ENCODE measurements at places on chromosomes 1 and 21.
A peak's percentile ranks its signal among the peaks of the same experiment; 100 is the strongest.

GRCh38 chr1:240652961-240653409, 41.0 kb upstream of the GREM2 start:
- H3K4me3 ChIP-seq = no peak overlapping the region
- H3K4me1 ChIP-seq = no peaks in the 10 kb centered on the region
- no peaks in the 10 kb centered on the region for H3K27me3 ChIP-seq

DNA sequence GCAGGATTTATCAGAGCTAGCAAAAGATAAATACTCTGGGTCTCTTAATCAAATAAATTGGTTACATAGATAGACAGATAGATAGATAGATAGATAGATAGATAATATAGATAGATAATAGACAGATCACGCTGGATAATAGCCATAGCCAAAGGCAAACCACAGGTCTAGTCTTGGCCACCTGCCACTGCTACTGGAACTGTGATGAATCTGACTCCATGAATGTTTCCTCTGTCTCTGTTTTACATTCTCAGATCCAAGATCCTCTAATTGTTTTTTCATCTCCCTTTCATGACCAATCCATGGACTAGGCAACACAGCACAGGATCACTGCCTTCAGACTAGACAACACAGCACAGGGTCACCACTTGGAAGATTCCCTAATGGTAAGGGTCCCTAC, 444.7 kb upstream of the NFIA start:
- no peaks in the 10 kb centered on the region for H3K36me3 ChIP-seq
- H3K4me1 ChIP-seq = no peaks in the 10 kb centered on the region
- no peak for DNase-seq
- no peak overlapping the region for H3K4me3 ChIP-seq

DNA sequence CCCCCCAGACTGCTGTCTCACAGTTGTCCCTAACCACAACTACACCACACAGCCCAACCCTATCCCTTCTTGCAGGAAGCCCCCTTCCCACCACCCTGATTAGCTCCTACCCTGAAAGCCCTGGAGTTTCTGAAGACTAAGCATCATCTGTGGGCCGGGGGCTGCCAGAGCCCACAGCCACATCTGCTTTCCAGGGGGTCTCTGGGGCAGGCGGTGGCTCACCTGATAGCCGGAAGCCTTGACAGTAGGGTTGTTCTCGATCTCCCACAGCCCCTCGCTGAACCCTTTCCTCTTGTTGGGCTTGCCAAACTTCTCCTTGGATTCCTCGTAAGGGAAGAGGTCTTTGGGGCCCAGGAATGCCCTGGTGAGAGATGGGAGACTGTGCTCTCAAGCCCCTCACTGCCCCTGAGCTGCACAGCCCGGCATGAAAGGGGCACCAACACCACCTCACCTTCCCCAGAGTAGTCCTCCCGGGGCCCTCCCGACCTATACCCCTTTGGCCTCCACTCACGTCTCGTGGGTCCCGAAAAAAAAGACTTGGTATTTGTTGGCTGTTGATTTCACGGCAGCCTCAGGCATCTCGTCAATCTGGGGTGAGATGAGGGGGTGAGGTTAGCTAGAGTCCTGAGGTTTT, 4.0 kb upstream of the MRPL24 start:
- peaks cover 18% of the 10 kb centered on the region for H3K36me3 ChIP-seq
- H3K27ac ChIP-seq = no peak overlapping the region
- no peak for DNase-seq
- no peak overlapping the region for H3K4me3 ChIP-seq
- no peaks in the 10 kb centered on the region for H3K27me3 ChIP-seq

- no peak overlapping the region for H3K27ac ChIP-seq
- no peak for DNase-seq
- no peaks in the 10 kb centered on the region for H3K27me3 ChIP-seq
- H3K36me3 ChIP-seq = no peaks in the 10 kb centered on the region
- no peak overlapping the region for H3K4me3 ChIP-seq
Measured at GRCh38 chr1:223062177-223062576, 80.9 kb downstream of the TLR5 start.

DNA sequence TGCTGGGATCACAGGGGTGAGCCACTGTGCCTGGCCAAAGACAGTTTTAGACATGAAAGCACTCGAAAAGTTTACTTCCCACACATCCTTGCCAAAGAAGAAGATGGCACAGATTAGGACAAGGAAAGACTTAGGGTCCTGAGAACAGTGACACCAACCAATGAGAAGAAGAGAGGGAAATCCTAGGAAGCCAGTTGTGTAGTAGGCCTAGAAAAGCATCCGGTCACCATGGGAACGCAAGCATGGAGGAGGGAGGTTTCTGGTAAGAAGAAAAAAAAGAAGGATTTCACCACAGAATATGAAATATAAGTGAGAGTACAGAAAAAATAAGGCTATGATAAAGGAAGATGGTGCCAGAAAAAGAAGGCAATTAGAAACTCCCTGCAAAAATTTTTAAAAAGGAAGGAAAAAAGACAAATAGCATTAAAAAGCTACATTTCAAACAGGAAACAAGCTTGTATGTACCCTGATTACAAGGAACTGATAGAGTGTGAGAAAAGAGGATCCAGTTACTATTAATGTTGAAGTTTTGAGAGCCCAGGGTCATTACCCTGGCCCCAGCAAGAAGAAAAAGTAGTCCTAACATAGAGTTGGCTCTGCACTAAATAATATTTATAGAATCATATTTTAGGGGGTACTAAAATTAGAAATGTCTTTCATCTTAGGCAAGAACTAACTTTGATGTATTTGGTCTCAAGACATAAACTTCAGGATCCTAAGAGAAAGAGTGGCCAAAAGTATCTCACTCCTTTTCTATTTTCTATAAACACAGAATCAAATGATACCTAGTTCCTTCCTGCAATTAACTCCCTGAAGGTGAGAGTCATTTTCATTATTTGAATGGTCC, 16.1 kb downstream of the DIPK1A start:
- peaks cover 17% of the 10 kb centered on the region for H3K4me1 ChIP-seq
- H3K27ac ChIP-seq = peak overlapping the region; percentile 53
- H3K27me3 ChIP-seq = no peaks in the 10 kb centered on the region
- no peak overlapping the region for H3K4me3 ChIP-seq
- no peaks in the 10 kb centered on the region for H3K36me3 ChIP-seq

- H3K4me3 ChIP-seq = no peak overlapping the region
- no peaks in the 10 kb centered on the region for H3K4me1 ChIP-seq
- no peaks in the 10 kb centered on the region for H3K36me3 ChIP-seq
Measured at GRCh38 chr1:177571076-177571475, 398.8 kb downstream of the SEC16B start.

GRCh38 chr1:73899311-73899710, 298.7 kb downstream of the LRRIQ3 start:
- no peaks in the 10 kb centered on the region for H3K27me3 ChIP-seq
- DNase-seq = no peak
- no peaks in the 10 kb centered on the region for H3K4me1 ChIP-seq
- no peaks in the 10 kb centered on the region for H3K36me3 ChIP-seq
- H3K27ac ChIP-seq = no peak overlapping the region

GRCh38 chr1:187949567-187949966, 1120.8 kb downstream of the PLA2G4A start:
- no peaks in the 10 kb centered on the region for H3K4me1 ChIP-seq
- no peak overlapping the region for H3K27ac ChIP-seq
- no peak for DNase-seq
- H3K36me3 ChIP-seq = no peaks in the 10 kb centered on the region

GRCh38 chr21:43921979-43922945, 57.2 kb downstream of the AGPAT3 start:
- H3K27ac ChIP-seq = no peak overlapping the region
- H3K36me3 ChIP-seq = no peaks in the 10 kb centered on the region
- H3K4me3 ChIP-seq = no peak overlapping the region
- H3K4me1 ChIP-seq = peaks cover 60% of the 10 kb centered on the region

DNA sequence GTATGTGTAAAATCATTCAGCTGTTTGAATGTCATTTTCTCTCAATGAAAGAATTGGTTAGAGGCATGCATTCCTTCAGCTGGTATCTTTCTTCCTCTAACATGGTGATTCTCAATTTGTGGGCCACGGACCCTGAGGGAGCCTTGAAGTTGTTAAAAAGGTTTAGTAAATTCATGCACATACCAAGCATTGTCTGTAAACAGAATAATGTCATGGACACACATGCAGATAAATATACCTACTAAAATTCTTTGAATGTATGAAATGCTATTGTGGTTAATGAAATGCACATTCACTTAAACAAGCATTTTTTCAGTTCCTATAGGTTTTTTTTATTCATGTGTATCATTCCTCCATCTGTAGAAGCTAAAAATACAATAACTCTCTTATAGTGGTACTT, 65.4 kb downstream of the PBX1 start:
- no peaks in the 10 kb centered on the region for H3K36me3 ChIP-seq
- no peak overlapping the region for H3K4me3 ChIP-seq

GRCh38 chr1:153818876-153819275, 43.7 kb downstream of the SLC27A3 start:
- no peak overlapping the region for H3K4me3 ChIP-seq
- no peaks in the 10 kb centered on the region for H3K4me1 ChIP-seq
- peaks cover 41% of the 10 kb centered on the region for H3K36me3 ChIP-seq
- H3K27ac ChIP-seq = no peak overlapping the region

- no peaks in the 10 kb centered on the region for H3K36me3 ChIP-seq
- no peaks in the 10 kb centered on the region for H3K27me3 ChIP-seq
- H3K4me1 ChIP-seq = no peaks in the 10 kb centered on the region
- no peak for DNase-seq
Measured at GRCh38 chr1:224563666-224564065, 52.5 kb upstream of the CNIH3 start.

DNA sequence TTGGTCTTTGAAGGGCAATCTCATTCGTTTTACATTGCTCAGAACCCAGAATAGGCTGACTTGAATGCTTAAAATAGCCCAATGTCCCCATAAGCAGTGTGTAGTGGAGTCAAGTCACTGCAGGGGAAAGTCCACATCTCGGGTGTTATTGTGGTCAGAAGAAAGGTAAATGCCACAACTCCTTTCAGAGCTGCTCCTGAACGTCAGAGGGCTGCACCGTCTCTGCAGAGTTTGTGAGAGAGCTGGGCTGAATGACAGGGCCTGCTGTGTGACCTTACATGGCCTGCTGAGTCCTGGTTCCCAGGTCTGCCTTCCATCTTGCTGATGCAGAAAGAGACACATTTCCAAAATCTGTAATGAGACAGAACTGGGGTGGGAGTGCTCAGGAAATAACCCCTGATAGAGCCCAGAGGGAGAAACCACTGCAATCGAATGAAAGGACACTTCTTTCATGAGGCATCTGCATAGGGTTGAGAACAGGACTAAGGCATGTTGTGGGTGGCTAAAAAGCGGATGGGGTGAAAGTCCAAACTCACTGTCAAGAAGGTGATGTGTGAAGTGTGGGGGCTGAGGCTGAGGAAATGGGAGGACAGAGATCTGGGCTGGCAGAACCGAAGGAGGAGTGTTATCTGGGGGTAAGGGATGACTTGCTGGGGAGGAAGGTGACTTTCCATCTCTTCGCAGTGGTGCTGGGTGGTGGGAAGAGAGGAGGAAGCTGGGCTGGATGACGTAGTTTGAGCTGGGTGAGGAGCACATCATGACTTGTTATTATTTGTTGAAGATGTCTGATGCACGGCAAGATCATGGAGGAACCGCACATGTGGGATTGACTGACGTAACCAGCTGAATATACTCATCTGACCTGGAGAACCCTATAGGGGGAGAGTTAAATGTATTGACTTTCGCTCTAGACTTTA, 33.7 kb downstream of the XCL2 start:
- no peak overlapping the region for H3K4me3 ChIP-seq
- DNase-seq = no peak
- H3K27me3 ChIP-seq = no peaks in the 10 kb centered on the region

- no peak overlapping the region for H3K4me3 ChIP-seq
- H3K36me3 ChIP-seq = no peaks in the 10 kb centered on the region
- no peak overlapping the region for H3K27ac ChIP-seq
- no peak for DNase-seq
- H3K4me1 ChIP-seq = peaks cover 6% of the 10 kb centered on the region
Measured at GRCh38 chr1:91679446-91679845, 178.8 kb downstream of the CDC7 start.

DNA sequence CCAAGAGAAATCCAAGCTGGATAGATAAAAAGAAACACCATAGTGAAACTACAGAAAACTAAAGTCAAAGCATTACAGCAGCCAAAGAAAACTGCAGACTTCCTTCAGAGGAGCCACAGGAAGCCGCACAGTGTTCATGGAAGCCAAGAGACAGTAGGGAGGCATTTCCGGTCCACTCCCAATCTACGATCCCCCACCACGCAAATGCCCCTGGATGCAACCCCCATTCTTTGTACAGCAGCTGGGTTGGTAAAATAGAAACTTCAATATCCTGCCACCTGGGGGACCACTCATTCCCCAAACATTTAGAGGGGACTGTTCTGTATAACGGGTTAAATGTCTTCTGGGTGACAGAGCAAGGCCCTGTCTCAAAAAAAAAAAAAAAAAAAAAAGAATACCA, 43.9 kb upstream of the TSPEAR start:
- no peaks in the 10 kb centered on the region for H3K36me3 ChIP-seq
- H3K4me3 ChIP-seq = no peak overlapping the region
- DNase-seq = no peak
- no peaks in the 10 kb centered on the region for H3K27me3 ChIP-seq
- no peaks in the 10 kb centered on the region for H3K4me1 ChIP-seq
- no peak overlapping the region for H3K27ac ChIP-seq

GRCh38 chr1:162954824-162955223, 93.8 kb upstream of the CCDC190 start:
- H3K27me3 ChIP-seq = no peaks in the 10 kb centered on the region
- H3K4me3 ChIP-seq = no peak overlapping the region
- no peaks in the 10 kb centered on the region for H3K36me3 ChIP-seq

GRCh38 chr1:229035054-229035747, 235.7 kb upstream of the RAB4A start:
- no peak overlapping the region for H3K4me3 ChIP-seq
- H3K4me1 ChIP-seq = peaks cover 12% of the 10 kb centered on the region
- no peak overlapping the region for H3K27ac ChIP-seq
- peak; percentile 39 for DNase-seq
